T-helper 22 cell (primary cell): ENCODE measurements at places on chromosomes 4 and X.

GRCh38 chrX:38175139-38175538 is 45.5 kb downstream of the SRPX start:
- DNase-seq = no peak

GRCh38 chr4:118834960-118835569 is 861 bp downstream of the SEC24D start:
- peak; percentile 4 for DNase-seq

- DNase-seq = no peak
Measured at GRCh38 chrX:13357925-13358324, 38.1 kb upstream of the ATXN3L start.

DNA sequence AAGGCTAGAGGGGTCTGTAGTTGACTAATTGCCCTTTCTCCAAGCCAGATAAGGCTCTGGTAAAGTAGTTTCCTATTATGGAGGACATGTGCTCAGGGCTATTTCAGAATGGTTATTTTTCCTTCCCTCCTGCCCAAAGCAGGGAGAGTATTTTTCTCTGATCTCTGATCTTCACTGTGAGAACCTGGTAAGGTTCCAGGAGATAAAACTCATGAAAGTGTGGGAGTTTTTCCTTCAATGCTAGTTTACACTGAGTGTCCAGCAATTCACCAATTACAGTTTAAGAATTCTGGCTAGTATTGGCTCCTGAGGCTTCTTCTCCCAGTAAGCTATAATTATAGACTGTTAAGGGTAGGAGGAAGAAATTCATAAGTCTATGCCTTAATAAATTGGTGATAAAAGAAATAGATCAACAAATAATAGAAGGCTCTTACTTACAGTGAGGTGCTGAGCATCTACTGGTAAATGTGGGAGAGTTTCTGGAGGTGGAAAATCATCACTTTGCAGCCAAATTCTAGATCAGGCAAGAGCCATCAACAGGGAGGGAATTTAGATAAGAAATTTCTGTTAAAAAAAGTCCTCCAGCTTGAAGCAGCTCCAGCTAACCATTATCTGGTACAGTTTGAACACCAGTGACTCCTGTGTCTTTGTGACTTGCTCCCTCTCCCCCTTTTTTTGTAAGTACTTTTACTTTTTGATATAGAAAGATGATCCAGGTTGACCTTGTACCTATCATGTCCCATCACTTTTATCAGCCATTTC is 30.9 kb downstream of the CASP6 start:
- no peak for DNase-seq

DNA sequence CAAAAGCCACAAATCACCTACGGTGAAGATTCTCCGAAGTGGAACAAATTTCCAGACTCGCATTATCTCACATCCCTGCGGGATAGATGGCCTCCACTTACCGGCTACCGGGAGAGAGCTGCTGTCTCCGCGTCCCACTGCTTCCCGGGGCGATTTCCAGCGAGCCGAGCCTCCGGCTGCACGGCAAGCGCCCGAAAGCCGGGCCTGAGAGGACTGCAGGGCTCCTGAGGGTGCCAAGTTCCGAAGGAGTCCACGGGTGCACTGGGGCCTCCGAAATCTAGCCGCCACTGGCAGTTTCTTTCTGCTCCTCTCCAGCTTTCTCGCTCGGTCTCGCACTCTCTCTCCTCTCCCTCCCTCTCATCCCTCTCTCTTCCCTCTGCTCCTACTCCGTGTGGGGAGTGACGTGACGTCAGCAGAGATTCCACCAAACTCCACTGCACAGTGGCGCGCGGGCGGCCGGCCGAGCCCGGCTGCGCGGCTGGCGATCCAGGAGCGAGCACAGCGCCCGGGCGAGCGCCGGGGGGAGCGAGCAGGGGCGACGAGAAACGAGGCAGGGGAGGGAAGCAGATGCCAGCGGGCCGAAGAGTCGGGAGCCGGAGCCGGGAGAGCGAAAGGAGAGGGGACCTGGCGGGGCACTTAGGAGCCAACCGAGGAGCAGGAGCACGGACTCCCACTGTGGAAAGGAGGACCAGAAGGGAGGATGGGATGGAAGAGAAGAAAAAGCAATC is 14.0 kb upstream of the PITX2 start:
- no peak for DNase-seq

DNA sequence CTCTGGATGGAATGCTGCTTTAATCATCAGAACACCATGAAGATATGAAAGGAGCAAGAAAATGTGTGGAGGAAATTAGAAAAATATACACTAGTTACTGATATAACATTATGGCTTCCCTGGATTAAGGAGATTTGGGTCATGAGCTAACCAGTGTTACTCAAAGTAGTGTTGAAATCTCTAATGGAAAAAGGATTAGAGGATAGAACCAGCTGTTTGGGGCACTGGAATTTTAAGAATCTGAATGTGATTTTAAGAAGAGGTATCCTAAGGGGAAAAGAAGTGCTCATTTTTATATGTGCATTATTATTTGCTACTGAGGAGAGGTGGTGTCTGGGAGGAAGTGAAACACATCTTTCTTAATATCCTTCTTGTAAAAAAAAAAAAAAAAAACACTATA is 164.1 kb upstream of the PPARGC1A start:
- no peak for DNase-seq

DNA sequence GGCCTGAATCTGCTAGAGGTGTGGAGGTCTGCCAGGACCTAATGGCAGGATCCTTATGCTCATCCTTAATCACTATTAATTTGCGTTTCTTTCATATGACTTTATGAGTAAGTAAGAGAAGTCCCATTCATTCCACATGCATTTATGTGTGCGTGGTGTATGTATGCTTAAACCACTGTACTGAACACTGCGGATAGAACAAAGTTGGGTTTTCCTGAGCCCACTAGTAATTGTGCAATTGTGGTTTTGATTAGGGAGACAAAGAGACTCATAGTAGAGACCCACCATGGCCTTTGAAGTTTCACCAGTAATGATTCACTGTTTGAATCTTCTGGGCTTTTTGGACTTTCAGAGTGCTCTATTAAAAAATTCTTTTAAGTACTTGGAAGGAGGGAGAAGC is 498.5 kb upstream of the DIPK2B start:
- DNase-seq = no peak

GRCh38 chrX:7047951-7048350 is 99.6 kb upstream of the STS start:
- DNase-seq = no peak

DNA sequence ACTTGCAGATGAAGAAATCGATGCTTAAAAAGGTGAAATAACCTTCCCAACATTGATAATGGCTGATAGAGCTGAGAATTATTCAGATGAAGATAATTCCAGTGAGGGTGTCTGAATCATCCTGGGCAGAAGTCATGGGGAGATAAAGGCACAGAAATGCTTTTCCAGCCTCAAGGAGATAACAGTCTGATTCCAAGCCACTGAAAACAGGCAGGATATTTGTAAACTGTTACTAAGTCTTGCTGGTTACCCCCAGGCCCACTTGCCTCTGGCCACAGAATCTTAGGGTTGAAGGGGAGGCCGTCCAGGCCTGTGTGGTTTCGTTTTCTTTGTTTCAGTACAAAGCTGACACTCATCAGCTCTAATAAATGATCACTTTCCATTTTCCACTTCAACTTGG is 158.5 kb downstream of the SH3KBP1 start:
- DNase-seq = no peak

DNA sequence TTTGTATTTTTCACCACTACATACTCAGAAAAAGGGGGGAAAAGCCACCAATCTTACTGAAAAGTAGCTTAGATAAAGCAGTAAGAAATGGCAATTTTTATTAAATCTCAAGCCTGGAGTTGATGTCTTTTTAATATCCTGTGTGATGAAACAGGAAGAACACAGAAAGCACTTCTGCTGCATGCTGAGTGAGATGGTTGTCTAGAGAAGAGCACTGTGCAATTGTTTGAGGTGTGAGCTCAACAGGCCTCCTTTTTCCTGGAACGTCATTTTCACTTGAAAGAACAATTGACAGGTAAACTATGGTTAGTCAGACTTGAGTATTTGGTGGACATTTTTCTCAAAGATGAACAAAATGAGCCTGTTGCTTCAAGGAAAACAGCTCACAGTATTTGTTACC is 73.9 kb downstream of the RTL5 start:
- no peak for DNase-seq

DNA sequence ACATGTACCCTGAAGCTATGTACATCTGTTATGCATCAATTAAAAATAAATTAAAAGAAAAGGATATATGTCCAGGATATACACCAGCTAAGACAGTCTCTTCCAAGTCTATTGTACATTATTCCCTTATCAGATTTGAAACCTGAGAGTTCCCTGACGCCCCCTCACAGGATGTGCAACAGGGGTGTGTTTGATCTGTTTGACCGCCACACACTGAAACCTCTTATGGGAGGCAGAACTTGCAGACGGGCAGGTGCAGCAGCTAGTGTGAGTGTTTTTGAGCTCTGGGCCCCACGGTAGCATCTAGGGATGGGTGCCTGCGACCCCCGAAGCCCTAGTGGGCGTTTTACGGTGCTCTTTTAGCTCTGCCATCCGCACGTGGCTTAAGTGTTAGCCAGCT is 4.7 kb downstream of the XG start:
- DNase-seq = no peak

DNA sequence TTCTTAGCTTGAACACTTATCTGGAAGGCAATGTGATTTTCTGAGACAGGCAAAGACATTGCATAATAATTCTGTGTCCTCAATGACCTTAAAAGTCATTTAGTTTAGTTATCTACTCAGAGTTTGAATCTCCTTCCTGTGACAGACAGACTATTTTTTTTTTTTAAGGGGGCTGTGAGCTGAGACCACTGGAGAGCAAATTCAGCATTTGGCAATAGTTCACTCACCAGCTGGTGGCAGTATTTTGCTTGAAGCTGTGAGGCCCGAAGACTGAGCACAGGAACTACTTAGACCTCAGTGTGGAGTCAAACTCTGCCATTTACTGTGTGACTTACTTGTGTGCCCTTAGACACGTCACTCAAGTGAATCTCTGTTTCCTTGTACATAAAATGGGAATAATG is 22.9 kb upstream of the CPE start:
- no peak for DNase-seq

- DNase-seq = no peak
Measured at GRCh38 chrX:49309401-49309981, 6.0 kb downstream of the GAGE10 start.

DNA sequence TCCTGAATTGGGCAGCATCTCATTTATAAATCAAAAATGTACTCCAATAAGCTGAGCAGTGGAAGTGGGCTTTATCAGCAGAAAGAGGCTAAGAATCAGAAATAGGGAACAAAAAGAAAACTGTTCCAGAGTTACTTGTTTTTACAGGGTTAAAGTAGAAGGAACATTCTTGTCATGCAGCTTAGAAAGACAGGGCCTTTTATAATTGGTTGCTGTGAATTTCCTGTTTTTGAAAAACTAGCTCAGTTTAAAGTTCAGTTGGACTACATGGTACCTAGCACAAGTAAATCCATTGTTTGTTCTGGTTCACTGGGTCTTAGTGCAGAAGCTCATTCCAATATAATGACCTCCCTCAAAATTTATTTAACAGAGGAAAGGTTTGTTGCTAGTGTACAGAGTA is 200.8 kb downstream of the GRIA2 start:
- DNase-seq = no peak

DNA sequence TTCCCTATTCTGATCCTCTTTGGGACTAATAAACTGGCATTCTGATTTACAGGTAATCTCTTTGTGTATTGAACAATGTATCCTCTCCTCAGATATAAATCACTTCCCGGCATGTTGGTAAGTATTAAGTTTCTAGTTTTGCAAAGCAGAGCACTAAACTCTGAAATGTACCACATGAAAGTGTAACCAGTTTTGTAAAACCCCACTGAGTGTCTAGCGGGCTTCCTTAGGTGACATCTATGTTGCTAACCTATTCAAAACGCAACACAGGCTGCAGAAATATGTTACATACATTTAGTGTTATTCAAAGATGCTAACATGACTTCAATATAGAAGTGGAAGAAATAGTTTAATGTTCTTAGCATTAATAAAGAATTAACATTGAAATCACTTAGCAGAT is 25.2 kb downstream of the DNAJB14 start:
- DNase-seq = no peak

DNA sequence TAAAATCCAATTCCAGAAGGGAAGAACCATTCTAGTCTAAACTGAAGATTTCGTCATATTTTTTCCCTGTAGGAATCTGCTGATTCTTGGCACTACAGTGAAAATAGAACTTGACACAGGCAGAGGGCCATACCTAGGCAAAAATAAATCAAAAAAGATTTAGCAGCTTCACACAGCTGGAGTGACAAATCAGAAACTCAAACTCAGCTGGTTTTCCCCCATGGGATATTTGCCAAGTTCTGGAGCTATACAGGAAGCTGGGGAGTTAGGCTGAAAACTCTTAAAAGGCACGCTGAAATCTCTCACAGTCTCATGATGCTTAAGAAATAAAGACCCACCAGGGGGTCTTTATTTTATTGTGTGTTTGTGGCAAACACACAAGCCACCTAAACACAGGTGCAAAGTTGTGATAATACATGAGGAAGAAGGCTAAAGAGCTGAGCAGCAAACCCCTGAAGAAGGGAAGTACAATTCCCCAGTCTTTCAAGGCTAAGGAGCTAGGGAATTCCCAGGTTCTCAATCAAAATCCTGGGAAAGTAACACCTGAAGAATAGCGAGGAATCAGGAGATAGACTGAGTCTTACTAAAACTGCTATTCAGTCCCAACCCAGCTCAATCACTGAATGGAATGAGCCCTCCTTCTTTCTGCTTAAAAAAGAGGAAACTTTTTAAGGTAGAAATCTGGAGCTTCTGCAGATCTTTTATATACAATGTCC is 32.1 kb upstream of the BEND2 start:
- DNase-seq = no peak

- DNase-seq = no peak
Measured at GRCh38 chr4:70721747-70722146, at the start of gene RUFY3. RUFY3 (plus strand) TSS chr4:70721964; CDS start chr4:70722574, 610 bp downstream.

DNA sequence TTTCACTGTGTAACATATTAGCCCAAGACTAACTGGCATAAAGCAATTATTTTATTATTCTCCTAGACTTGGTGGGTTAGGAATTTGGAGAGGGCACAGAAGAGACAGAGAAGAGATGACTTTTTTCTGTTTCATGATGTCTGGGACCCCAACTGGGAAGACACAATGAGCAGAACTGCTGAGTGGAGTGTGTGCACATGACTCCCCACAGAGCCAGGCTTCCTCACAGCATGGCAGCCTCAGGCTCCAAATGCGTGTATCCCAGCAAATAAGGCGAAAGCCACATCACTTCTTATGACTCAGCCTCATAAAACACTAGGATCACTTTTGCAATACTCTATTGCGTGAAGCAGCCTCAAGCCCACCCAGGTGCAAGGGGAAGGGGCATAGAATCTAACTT is 68.4 kb downstream of the MFAP3L start:
- no peak for DNase-seq

- DNase-seq = no peak
Measured at GRCh38 chrX:15207994-15208393, 61.9 kb downstream of the ASB9 start.

GRCh38 chrX:68599256-68600152 is 48.0 kb upstream of the STARD8 start:
- no peak for DNase-seq

DNA sequence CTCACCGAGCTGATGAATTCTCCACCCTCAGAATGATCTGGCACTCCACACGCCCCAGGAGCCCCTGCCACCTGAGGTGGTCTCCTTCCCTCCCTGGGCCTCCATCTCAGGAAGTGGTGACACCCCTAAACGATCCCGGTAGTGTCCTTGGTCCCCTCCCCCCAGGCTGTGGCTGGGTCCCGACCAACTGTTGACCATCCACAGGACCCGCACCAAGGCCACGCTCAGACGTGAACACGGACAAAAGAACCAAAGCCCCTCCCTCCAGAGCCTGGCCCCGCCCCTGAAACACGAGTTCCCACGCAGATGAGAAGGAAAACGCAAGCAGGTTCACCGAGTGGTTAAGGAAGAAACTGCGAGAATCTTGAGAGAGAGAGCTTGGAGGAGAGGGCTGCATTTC is 16.6 kb downstream of the LRPAP1 start:
- no peak for DNase-seq
